Stimulated activated CD4-positive, alpha-beta T cell treated with anti-CD3 and anti-CD28 coated beads, Interleukin-2, amount 100 ng/mL, for 48 hours (primary cell): ENCODE measurements at places on chromosomes 2 and 18.
A peak's percentile ranks its signal among the peaks of the same experiment; 100 is the strongest.

DNA sequence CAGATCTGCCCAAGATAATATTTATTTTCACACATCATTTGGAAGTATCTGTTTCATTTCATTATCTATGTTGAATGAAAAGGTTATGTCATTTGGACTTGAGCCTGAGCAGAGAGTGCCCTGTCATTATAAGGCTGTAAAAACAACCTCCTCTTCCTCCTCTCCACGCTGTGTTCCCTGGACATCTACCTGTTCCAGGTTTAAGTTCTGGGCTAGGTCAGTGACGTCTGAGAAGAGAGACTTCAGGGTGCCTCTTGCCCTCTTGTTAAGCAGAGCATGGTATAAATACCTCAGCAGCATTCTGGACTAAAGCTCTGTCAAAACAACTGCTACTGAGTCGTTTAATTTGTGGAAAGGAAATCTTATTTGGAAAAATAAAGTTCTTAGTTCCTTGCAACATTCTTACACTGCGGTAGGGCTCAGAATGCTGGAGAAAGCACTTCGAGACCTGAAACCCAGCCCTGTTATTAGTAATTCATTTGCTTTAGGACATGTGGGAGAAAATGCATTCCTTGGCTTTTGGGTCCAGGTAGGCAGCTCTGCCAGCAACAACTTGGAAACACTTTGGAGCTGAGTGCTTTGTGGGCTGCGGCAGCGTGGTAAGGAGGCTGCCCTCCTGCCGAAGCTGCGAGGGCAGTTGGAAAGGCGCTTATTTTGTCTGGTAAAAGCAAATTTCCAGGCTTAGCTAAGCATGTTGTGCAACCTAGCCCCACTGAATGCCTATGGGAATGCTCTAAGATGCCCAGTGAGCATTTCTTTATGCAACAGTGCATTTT, 91.8 kb upstream of the NEDD4L start:
- no peak for DNase-seq

GRCh38 chr2:46615986-46616485, 136.7 kb downstream of the TMEM247 start:
- DNase-seq = peak; percentile 2

DNA sequence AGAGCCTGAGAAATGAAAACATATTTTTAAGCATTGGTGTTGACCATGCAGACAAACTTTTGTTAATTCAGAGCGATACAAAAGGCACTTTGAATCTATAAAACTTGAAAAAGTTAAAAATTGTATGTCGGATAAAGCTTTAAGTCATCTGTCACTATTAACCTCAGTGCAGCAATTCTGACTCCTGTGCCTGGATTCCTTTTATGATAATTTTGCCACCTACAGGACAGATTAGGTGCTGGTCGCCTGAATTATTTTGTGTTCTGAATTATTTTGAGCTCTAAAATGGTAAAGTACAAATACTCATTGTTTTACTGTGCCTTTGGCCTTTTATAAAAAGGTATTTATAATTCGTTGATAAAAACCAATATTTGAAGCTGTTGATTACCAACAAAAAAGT, 19.4 kb upstream of the RNF138 start:
- no peak for DNase-seq

DNA sequence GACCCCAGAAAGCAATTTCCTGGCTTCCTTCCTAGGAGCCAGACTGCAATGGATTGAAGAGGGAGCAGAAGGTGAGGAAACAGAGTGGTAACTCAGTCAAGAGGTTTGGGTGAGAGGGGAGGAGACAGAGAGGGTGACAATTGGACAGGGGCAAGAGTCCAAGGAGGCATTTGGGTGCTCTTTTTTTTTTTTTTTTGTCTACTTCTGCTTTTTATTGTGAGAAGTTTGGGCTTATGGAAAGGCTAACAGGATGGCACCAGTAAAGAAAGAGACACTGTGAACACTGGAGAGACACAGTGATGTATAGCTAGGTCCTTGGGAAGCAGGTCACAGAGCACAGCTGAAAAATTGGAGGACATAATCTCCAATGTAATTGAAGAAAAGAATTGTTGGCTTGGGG, 25.0 kb downstream of the CYBRD1 start:
- DNase-seq = no peak

DNA sequence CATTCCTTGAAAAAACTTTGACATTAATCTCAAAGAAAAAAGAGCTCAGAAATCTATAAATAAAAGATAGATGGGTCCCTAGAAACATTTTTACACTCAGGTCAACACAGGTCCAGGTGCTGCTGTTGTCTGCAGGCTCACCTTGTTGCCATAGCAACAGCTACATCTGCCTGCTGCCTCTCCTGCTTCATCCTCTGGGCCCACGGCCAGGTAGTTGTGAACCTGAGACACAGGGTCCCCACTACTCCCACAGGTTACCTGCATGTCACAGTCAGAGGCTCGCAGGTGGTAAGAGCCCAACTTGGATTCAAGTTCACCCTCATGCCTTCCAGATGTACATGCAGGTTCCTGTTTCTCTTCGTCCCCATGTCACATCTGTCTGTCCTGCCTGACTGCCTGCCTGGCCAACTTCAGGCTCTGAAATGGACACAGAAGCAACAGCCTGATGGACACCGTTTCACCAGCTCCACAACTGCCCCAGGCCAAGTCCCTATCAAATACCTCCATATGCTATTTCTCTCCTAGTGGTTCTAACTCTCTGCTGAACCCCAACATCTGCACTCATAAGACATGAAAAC, 88.3 kb upstream of the SALL3 start:
- DNase-seq = no peak

GRCh38 chr2:147665105-147665504, 179.7 kb upstream of the ACVR2A start:
- no peak for DNase-seq

GRCh38 chr2:143440411-143441012, 311.3 kb downstream of the ARHGAP15 start:
- DNase-seq = no peak

DNA sequence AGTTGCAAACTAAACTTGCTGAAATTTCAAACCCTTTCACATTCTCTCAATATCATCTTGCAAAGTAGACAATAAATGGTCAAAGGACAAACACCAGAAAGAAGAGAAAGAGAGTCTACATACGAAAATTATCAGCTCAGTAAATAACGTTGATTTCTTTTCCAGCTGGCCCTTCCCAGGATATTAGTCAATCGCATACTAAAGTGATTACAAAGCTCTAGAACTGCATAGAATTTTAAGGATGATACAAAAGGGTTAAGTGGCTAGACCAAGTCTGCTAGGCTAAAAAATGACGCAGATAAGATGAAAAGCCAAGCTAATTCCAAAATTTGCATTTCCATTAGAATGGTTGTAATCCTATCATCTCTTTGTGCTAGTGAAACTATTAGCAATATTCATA, 405.7 kb downstream of the FBXO15 start:
- DNase-seq = no peak

GRCh38 chr2:48227617-48228344, 302.2 kb upstream of the STON1 start:
- DNase-seq = no peak

DNA sequence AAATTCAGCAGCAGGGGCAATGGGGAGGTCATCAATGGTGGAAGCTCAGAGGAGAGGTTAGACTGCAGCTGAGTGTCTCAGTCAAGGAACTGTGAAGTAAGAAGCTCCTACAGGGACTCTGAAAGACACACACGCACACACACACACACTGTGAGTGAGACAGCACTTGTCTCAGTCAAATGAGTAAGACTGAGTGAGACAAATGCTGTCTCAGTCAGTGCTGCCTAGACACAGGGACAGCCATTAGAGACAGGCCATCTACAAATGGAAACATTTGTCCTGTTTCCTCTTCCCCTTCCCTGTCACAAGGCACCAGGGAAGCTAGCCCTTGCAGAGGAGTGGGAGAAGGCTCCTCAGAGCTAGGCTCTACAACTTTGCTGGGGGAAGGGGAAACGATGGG, 577.4 kb upstream of the GCFC2 start:
- DNase-seq = no peak

DNA sequence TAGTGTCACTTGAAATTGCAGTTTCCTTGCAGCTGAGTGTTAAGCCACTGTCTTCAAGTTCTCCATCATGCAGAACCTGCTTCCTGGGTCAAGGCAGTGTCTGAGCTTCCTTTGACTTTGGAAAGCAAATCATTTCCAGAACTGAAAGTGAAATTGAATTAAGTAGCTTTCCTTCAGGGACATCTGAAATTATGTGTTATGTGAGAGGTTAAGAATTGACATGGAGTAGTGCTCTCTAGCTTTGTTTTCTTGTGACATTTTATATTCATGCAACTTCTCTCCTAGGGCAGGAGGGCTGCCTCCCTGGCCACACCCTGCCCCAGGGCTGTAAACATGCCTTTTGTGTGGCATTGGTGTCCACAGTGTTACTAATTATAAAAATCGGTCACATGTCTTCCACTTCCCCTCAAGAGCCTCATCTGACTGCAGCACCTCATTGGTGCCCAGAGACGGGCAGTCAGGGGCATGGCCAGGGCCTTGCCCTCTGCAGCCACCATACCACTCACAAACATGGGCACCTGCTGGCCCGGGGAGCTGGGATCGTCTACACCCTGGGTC, 14.4 kb downstream of the RAB12 start:
- no peak for DNase-seq

DNA sequence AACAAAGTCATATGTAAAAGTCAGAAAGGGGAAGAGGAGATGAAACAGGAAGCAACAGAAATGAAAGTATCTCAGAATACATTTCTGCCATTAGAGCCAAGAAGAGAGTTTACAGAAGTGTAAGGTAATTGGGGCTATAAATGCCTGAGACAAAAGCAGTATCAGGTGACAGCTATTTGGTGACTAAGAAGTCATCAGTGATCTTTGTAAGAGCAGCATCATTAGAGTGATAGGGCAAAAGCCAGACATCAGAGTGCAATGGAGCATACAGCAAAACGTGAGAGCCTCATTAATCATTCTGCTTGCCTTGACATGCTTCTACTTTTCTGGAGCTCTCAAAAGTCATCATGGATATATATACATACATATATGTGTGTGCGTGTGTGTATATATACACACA, 804.7 kb upstream of the PIK3C3 start:
- no peak for DNase-seq

DNA sequence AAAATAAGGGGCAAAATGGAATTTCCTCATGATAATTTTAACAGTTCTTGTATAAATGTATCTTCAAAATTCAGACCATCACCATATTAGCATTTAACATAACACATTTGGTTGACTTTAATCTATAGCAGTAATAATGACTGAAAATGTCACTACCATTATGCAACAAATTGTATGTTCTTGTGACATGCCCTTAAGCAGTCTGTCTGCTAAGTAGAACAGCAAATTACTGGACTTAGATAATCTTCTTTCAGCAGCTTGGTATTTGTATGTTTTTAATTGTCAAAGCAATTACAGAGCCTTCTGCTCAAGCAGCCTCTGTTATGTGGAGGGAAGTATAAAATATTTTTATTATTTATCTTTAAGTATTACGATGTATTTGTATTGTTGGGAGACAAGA, 214.3 kb upstream of the NXPH2 start:
- no peak for DNase-seq
